Endothelial cell (in vitro differentiated cells): ENCODE measurements at places on chromosomes 12 and 14.
A peak's percentile ranks its signal among the peaks of the same experiment; 100 is the strongest.

- DNase-seq, result no peak
These were observed 231.3 kb downstream of the BCL11B start for GRCh38 chr14:99040711-99041110.

GRCh38 chr12:103819312-103819711, 21.7 kb downstream of the NT5DC3 start:
- no peak for DNase-seq

GRCh38 chr14:52455291-52456088, 96.8 kb downstream of the TXNDC16 start:
- no peak for DNase-seq

- no peak for DNase-seq
These were observed 25.2 kb downstream of the SPRING1 start for GRCh38 chr12:116712458-116713303.

GRCh38 chr14:101865288-101865687, 99.1 kb upstream of the DYNC1H1 start:
- no peak for DNase-seq

GRCh38 chr14:51697848-51698247, 46.1 kb downstream of the FRMD6 start:
- DNase-seq, result no peak

GRCh38 chr12:112116232-112117060, 7.9 kb upstream of the NAA25 start:
- DNase-seq, result peak; percentile 60
